Stimulated activated CD8-positive, alpha-beta memory T cell treated with anti-CD3 and anti-CD28 coated beads, Interleukin-4, amount 100 ng/mL, for 4 hours (primary cell): ENCODE measurements at places on chromosomes 3 and 15.
A peak's percentile ranks its signal among the peaks of the same experiment; 100 is the strongest.

DNA sequence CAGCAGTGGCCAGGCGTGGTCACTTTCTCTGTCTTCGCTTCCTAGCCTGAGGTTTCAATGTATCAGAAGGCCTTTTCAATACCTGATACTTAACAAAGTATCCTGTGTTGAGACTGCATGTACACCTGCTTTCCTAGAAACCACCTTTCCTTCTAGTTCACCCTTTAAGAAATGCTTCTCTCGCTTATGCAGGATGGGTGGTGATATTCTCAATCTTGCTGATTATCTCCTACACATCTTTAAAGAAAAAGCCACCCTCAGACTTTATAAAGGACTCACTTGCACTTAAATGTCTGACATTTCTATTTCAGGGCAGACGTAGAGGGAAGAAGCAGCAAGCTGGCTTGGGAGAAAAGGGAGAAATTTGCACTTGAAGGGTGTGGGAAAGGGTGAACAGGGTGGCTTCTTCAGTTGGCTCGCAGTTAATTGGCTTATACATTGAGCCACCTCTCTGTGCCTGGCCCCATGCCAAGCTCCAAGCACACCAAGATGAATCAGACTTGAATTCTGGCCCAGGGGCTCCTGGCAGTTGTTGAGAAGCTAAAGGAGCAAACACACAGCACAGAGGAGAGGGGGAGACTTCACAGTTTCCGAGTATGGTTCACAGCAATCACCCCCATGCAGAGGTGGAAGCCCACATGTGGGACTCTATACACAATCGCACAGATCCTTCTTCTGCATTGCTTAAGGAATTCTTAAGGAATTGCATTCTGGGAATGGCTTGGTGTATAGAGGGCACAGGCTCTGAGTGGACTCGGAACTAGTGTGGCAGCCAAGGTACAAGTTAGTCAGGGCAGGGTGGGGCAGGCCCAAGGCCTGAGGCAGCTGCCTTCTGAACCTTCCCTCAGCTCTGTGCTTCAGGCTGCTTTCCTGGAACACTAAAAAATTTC is 1.3 kb downstream of the ARL6IP5 start:
- peak; percentile 43 for DNase-seq

DNA sequence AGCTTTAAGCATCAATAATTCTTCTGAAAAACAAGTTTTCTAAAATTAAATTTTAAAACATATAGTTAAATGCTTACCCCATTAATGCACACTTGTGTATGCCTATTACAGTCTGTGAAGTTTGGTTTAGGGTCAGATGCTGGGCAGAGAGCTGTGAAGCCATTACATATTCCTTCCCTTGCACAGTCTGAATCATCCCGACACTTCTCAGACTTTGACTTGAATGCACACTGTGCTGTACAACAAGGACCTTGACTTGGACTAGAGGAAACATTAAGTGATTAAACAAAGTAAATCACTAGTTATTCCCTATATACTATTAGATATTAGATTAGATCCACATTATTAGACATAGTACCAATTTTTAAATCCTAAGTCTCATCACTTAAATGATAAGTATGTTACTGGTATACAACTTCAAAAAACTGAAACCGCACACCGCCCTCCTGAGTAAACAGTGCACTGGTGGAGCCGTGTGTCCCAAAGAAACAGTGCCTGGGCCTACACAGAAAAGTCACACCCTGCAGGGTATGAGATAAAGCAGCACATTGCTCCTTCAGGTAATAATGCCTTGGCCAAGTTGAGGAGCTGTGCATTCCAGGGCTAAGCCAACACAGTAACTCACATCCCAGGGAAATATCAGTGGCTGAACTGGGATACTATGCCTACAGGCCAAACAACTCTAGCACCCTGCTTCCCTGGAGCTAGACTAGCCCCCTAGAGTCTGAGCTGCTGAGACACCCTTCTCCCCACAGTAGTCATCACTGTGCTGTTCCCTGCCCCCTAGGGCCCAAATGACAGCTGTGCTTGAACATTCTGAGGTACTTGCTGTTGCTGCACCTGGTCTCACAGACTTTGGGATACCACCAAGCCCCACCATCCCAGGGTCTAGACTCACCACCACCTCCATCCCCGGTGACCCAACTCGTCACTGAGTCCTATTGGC is 137.5 kb downstream of the ADAM10 start:
- DNase-seq, result no peak

DNA sequence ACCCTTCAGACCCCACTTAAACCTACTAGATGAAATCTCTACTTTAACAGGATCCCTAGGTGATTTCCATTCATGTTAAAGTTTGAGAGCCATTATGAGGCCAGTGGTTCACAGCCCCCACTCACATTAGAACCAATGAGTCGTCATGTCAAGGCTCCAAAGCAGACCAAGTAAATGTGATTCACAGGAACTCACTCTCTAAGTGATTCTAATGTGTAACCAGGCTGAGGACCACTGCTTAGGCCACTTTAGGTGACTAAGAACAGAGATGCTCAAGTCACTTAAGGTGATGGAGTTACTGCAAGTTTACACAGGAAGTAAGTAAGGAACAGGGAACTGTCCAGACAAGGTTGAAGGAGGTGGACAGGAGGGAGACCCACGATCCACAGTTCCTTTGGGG is 7.7 kb downstream of the GALNT15 start:
- DNase-seq, result no peak

- no peak for DNase-seq
Observed at GRCh38 chr15:77500989-77501388, 80.3 kb downstream of the HMG20A start.

- DNase-seq, result no peak
Observed at GRCh38 chr3:147795418-147795817, 386.3 kb downstream of the ZIC1 start.

GRCh38 chr3:121477589-121477988 is 68.2 kb downstream of the POLQ start:
- no peak for DNase-seq

- no peak for DNase-seq
Observed at GRCh38 chr3:13550791-13551360, 2.0 kb downstream of the FBLN2 start.

DNA sequence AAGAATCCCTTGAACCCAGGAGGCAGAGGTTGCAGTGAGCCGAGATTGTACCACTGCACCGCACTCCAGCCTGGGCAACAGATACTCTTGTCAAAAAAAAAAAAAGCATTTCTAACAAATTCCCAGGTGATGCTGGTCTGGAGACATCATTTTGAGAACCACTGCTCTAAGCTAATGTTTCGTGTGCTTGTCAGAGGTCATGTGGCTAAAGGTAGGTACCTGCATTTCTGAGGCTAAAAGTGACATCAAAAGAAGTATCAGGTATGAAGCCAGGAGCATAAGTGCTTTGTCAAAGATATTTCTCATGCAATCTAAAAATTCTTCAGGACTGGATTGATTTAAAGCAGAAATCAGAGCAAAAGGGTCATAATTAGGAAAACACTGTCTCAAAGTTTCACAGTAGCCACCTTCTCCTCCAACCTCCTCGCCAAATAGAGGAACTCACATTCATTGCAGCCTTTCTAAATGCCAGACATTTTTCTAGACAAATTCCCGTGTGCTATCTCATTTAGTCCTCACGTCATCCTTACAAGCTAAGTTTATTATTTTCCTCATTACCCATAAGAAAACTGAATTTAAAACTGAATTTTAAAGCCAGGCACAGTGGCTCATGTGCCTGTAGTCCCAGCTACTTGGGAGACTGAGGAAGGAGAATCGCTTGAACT is 25.7 kb upstream of the GSK3B start:
- DNase-seq, result no peak

GRCh38 chr3:112817271-112817670 is 29.4 kb downstream of the CD200R1L start:
- no peak for DNase-seq

DNA sequence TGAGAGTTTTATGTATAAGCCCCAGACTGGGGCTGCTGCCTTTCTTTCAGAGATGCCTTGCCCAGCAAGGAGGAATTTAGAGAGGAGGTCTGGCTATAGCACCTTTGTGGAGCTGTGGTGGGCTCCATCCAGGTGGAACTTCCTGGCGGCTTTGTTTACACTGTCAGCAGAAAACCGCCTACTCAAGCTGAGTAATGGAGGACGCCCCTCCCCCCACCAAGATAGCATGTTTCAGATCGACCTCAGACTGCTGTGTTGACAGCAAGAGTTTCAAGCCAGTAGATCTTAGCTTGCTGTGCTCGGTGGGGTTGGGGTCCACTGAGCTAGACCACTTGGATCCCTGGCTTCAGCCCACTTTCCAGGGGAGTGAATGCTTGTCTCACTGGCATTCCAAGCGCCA is 155.6 kb downstream of the STXBP5L start:
- no peak for DNase-seq

- no peak for DNase-seq
Observed at GRCh38 chr15:66017000-66017399, 147.7 kb downstream of the RAB11A start.

DNA sequence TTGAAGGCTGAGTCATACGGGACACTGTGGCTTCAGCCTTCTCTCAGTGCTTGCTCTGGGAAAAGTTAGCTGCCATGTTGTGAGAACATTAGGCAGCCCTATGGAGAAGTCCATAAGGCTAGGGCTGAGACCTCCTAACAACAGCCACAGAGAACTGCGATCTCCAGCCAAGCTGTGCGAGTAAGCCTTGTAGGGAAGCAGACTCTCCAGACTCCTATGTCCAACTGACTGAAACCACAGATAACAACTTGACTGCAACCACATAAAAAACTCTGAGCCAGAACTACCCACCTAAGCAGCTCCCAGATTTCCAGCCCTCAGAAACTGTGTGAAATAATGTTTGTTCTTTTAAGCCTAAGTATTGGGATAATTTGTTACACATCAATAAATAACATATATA is 40.7 kb downstream of the DENND6A start:
- no peak for DNase-seq

DNA sequence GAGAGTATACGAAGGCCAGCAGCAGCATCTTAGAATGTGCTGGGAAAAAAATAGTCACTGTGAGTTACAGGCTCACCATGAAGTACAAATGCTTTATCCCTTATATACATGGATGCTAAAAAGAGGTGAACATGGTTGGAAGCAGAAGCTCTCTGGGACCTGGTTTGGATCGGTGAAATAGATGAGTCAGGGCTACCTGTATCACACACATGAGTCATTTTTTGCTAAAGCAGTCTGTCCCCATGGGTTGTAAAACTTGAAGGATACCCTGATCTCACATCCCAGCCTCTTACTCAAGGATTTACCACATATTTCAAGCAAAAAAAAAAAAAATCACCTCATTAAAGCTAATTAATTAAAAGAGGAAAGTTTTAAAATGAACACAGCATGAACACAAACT is 6.9 kb upstream of the SERPINI2 start:
- DNase-seq, result no peak

DNA sequence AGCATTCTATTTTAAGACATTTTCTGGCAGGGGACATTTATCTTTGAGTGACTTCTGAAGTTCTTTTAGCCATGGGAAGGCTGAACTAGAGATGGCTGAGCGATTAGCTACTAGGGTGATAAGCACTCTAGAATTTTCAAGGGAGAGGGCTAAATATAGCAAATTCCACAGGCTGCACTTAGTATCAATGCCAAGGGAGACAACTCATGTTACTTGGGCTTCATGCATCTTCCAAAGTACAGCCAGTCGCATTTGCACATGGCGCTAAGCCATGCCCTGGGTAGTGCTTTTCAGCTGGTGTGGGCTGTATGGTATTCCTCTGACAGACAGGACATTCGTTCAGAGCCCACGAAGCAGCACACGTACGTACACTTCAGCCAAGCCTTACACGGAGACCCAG is 69.6 kb downstream of the RYR3 start:
- DNase-seq, result no peak
